Esophagus mucosa (tissue), 1 donor: ENCODE measurements at places on chromosomes 3 and 15.

DNA sequence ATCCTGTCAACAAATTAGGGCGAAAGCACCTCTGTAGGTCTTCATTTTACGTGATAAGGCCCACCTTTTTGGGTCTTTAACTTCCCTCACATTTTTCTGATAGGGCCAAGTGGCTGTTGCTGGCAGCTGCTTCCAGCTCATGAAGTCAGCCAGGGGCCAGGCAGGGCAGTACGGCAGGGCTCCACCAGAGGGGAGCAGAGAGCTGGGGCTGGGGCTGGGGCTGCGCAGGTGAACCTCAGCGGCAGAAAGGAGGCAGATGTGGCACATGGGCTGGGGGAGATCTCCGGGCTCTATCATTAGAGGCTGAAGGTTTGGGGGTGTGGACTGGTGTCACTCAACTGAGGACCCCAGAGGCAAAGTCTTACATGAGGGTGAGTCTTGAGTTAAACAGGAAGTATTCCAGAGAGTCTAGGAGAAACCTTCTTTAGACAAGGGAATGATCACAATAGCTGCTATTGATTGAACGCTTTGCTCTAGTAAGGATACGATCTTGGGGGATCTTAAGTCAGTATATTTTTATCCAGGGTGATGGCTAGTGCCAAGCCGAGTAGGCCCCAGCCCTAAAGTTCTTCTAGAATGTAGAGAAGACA is 62.8 kb upstream of the MEX3B start:
- peak; percentile 94 for ATAC-seq

GRCh38 chr15:94225616-94226015 is 5.7 kb upstream of the MCTP2 start:
- ATAC-seq = no peak

DNA sequence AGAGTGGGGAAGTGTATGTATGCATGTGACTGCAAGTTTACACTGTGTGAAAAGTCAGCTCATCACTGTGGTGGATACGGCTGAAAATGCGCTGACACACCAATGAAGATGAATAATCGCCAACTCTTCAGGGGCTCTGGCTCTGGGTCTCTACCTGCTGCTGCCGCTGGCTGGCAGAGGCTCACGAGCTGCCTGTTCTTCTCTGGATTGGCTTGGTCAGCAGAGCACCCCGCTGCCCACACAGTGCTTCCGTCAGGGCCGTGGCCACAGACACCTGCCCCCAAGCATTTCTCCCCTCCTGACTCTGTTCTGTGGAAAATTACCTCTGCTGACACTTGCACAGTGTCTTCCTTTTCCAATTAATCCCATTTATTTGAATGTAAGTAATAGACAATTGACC is 215.5 kb downstream of the GAP43 start:
- ATAC-seq = no peak

- ATAC-seq = peak; percentile 94
Measured at GRCh38 chr15:59456114-59456513, 18.1 kb downstream of the FAM81A start.

- ATAC-seq = peak; percentile 42
Measured at GRCh38 chr3:172749230-172749965, 1.1 kb upstream of the ECT2 start.

DNA sequence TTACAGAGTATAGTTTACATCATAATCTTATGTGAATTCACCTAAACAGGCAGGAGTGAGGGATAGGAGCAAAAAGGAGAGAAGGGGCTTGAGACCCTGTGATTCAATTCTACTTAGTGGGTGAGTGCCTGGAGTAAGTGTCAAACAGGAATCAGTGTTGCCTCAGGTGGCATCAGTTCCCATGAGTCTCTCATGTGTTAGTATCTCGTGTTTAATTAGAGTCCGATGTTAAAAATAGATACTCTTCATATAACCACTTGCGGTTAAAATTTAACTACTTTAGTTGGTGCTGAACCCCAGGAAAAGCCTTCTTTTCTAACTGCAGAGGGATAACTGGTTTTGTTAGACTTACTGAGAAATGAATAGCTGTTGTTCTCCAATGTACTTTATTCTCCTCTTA is 251.5 kb downstream of the SUCLG2 start:
- no peak for ATAC-seq
